ENCODE measurements at places on chromosomes 1 and 21.

DNA sequence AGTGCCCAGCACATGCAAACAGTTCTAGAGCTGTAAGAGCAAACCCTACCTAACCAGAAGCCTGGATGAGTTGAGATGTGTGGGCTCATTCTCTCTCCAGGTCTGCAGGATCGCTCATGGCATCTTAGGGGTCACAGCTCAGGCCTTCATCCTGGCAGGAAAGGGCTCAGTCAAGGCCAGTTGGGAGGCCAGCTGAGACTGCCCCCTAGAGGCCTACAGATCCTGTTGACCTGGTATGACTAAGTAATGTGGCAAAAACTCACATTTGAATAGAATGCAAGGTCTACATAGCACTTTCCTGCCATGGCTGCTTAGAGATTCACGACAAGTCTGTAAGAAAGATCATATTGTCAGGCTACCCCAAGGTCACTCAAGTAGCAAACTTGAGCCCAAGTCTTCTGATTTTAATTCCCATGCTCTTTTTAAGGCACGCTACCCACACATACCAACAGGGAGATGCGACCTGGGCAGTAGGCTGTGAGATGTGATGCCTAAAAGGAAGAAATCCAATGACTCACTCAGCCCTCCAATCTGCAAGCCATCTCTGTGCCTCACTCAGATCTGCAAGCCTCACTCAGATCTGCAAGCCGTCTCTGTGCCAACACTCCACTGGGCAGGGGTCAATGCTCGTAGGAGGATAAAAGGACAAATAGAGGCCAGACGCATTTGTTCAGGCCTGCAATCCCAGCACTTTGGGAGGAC, 5.1 kb upstream of the CAPN8 start:
- DNase-seq, result no peak

- no peak for DNase-seq
These were observed 38.2 kb downstream of the NTPCR start for GRCh38 chr1:232988572-232989040.

DNA sequence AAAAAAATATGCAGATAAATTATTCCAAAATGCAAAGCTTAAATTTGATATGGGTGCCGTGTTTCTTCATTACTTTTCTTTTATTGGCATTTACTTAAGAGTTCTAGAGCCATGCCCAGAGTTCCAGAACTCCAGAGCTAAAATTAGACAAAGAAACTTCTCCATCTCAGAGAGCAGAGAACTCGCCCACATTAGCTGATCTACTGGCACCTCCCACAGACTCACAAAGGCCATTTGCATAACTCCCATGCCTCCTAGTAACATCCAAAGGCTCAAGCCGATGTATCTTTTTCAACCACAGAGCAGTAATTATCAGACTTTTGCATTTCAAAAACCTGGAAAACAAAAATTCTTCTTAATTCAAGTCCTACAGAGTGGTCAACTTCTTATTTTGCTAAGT, 323.8 kb upstream of the ST6GALNAC5 start:
- DNase-seq, result no peak

GRCh38 chr21:34649400-34649799, 19.4 kb upstream of the CLIC6 start:
- DNase-seq, result no peak

DNA sequence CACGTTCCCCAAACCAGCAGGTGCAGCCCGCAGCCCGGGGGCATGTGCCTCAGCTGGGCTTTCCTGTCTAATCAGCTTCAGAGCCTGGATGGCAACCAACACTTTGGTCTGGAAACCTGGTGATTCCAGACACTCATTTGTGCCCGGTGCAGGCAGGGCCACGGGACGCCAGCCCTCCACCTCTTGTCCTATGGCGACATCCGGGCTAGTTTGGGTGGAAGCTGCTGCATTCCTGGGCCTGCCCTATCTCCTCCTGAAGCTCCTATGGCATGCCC, 111.8 kb downstream of the WDR4 start:
- DNase-seq, result no peak

- DNase-seq, result no peak
These were observed 2.0 kb downstream of the VAV3 start for GRCh38 chr1:107963008-107963407.

- DNase-seq, result no peak
These were observed 23.9 kb downstream of the ACOT11 start for GRCh38 chr1:54571803-54572541.

- no peak for DNase-seq
These were observed 103.9 kb downstream of the ADGRL4 start for GRCh38 chr1:78902641-78903040.

- DNase-seq, result no peak
These were observed 121.9 kb upstream of the TSPAN2 start for GRCh38 chr1:115211071-115211745.

- DNase-seq, result no peak
These were observed 15.9 kb downstream of the C1orf94 start for GRCh38 chr1:34192621-34193020.

GRCh38 chr1:77310924-77311323, 29.1 kb downstream of the AK5 start:
- DNase-seq, result no peak

DNA sequence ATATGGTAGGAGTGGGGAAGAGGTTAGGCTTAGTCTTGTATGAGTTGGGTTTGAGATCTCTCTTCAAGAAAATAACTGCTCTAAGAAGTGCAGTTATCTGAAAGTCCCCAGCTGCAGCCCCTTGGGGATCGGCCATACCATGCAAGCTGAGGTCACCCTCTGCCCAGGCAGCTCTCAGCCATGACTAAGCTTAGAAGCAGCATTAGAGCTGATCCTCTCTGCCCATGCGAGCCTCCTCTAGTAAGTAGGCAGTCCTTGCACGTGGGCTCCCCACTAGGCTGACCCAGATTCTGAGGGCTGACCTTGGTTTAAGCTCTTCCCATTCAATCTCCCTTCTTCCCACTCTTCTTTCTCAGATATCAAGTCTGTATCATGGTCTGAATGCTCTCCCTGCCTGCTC, 121.0 kb upstream of the UBE2U start:
- no peak for DNase-seq

GRCh38 chr1:44606701-44607281, 67.5 kb downstream of the TMEM53 start:
- DNase-seq, result no peak

DNA sequence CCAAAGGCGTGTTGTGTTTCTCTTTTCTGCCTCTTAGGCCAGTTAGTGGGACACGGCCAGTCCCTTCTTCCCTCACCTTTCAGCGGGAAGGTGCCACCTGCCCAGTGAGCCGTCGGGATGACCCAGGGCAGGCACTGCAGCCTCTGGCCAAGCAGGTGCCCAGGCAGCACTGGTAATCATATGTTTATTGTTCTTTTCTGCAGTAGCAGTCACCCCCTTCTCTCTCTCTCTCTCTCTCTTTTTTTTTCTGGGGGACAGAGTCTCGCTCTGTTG, 38.2 kb downstream of the CRYAA start:
- no peak for DNase-seq

DNA sequence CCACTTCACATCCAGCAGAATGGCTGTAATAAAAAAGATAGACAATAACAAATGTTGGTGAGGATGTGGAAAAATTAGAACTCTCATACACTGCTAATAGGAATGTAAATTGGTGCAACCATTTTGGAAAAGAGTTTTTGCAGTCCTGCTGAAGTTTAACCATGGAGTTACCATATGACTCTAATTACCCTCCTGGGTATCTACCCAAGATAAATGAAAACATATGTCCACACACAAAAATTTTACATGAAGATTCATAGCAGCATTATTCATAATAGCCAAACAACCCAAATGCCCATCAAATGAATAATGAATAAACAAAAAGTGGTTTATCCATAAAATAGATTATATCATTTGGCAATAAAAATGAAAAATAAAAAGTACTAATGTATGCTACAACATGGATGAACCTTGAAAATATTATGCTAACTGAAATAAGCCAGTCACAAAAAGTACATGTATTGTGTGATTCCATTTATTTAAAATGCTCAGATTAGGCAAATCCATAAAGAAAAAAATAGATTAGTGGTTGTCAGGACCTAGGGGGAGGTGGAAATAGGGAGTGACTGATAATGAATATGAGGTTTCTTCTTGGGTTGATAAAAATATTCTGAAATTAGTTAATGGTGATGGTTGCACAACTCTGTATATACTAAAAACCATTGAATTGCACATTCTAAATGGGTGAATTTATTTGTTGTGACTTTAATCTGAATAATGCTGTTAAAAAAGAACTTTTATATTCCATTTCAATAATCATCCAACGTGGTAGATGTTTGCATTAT, 26.4 kb downstream of the C4BPA start:
- no peak for DNase-seq

Measured in nucleus accumbens (tissue), 56 donors.